ENCODE measurements at places on chromosomes 7 and 10. TPM values are rescaled to one million over a fixed set of nuclear protein-coding genes. Genes with fewer than 3 reads are reported as not detected.

DNA sequence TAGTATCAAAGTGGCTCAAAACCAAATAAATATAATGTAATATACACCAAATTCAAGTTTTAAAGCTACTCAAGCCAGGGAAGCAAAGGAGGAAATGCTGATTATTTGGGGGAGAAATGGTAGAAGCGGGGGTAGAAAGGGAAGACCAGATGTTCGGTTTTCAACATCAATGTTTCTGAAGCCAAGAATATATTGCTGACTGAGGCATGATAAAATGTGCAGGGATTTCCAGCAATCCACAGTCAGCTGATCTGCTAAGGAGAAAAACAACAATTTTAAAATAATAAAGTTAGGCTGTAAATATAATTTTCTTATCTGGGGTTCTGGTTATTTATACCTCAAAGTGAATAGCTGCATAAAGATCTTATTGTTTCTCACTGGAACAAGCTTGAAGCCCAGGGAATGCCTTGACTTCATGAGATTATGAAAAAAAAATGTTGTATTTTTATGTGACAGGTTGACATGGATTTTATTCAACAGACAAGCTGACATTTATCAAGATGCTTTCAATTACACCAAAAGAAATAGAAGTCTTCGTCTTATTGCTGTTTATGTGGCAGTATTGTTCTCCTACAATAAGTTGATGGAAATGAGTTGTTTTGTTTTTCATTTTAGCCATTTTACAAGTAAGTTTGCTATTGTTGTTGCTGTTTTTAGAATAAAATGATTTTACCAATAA lies 28.6 kb upstream of the BMPER start:
- H3K36me3 ChIP-seq = no peaks in the 10 kb centered on the region
- no peaks in the 10 kb centered on the region for H3K27me3 ChIP-seq
- H3K27ac ChIP-seq = no peak overlapping the region
- no peaks in the 10 kb centered on the region for H3K4me1 ChIP-seq
- DNase-seq = no peak

DNA sequence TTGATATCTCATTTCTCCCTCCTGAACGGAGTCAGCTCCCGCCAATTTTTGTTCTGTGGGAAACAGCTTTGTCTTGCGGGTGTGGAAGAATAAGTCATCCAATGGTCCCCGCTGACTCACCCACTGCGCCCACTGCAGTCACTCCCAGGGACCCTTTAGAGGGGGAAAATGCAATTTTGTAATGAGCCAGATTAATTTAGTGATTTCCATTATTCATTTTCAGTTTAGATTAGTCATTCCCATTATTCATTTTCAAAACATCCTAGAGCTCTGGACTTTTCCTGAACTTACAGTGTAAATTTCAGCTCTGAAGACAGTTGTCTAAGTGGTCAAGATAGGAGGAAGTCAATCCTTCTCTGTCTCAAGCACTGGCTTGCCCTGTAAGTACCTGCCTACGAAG lies 154.9 kb upstream of the TMEM72 start:
- H3K4me3 ChIP-seq = no peak overlapping the region
- no peak overlapping the region for H3K27ac ChIP-seq
- no peaks in the 10 kb centered on the region for H3K27me3 ChIP-seq
- no peak for DNase-seq

- peak overlapping the region; percentile 34 for H3K4me3 ChIP-seq
- peaks cover 3% of the 10 kb centered on the region for H3K27me3 ChIP-seq
- H3K4me1 ChIP-seq = peaks cover 31% of the 10 kb centered on the region
Observed at GRCh38 chr10:5628451-5629302, 37.7 kb downstream of the ASB13 start.

Gene SEMA3D
- not detected for total RNA-seq

- H3K27ac ChIP-seq = no peak overlapping the region
- no peak for DNase-seq
- H3K4me1 ChIP-seq = no peaks in the 10 kb centered on the region
- H3K27me3 ChIP-seq = no peaks in the 10 kb centered on the region
- H3K4me3 ChIP-seq = no peak overlapping the region
- peaks cover 22% of the 10 kb centered on the region for H3K36me3 ChIP-seq
Observed at GRCh38 chr10:129655007-129655678, 188.1 kb downstream of the MGMT start.

DNA sequence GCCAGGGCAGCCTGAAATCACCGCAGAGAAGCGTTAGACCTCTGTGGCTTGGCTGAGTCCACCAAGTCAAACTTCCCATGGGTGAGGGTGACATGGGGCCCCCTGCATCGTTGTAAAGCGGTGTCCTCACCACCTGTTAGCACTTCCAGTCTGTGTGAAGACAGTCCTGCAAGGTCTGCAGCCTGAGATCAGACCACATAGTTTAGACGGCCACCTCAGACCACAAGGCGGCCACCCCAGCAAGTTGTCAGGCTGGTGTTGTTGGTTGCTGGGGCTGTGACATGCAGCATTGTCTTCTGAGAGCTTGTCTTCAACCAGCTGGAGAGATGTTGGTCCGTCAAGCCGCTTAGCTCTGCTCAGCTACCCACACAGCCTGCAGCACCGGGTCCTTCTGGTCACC lies 44.1 kb upstream of the TARP start:
- no peaks in the 10 kb centered on the region for H3K36me3 ChIP-seq
- H3K27ac ChIP-seq = no peak overlapping the region
- peaks cover 25% of the 10 kb centered on the region for H3K4me1 ChIP-seq
- peak overlapping the region; percentile 38 for H3K4me3 ChIP-seq
- no peak for DNase-seq

- DNase-seq = peak; percentile 22
- H3K36me3 ChIP-seq = no peaks in the 10 kb centered on the region
- H3K4me1 ChIP-seq = peaks cover 39% of the 10 kb centered on the region
- H3K27ac ChIP-seq = no peak overlapping the region
- no peak overlapping the region for H3K4me3 ChIP-seq
Observed at GRCh38 chr7:89607792-89608191, 546.5 kb upstream of the STEAP1 start.

- H3K4me3 ChIP-seq = peak overlapping the region; percentile 76
- no peaks in the 10 kb centered on the region for H3K27me3 ChIP-seq
- H3K36me3 ChIP-seq = peaks cover 3% of the 10 kb centered on the region
- H3K4me1 ChIP-seq = peaks cover 53% of the 10 kb centered on the region
- H3K27ac ChIP-seq = peak overlapping the region; percentile 50
Observed at GRCh38 chr10:73872190-73872710, 2.1 kb downstream of the CAMK2G start.

Gene PAX4
- not detected for total RNA-seq

GRCh38 chr10:43048301-43049051 lies 28.4 kb upstream of the RET start:
- H3K27ac ChIP-seq = no peak overlapping the region
- peaks cover 10% of the 10 kb centered on the region for H3K27me3 ChIP-seq
- H3K4me1 ChIP-seq = peaks cover 4% of the 10 kb centered on the region
- no peaks in the 10 kb centered on the region for H3K36me3 ChIP-seq
- DNase-seq = peak; percentile 5

GRCh38 chr10:22444219-22444788 lies 99.0 kb downstream of the SPAG6 start:
- no peaks in the 10 kb centered on the region for H3K36me3 ChIP-seq
- no peak overlapping the region for H3K27ac ChIP-seq
- peaks cover 9% of the 10 kb centered on the region for H3K4me1 ChIP-seq
- H3K27me3 ChIP-seq = peaks cover 9% of the 10 kb centered on the region
- DNase-seq = no peak

DNA sequence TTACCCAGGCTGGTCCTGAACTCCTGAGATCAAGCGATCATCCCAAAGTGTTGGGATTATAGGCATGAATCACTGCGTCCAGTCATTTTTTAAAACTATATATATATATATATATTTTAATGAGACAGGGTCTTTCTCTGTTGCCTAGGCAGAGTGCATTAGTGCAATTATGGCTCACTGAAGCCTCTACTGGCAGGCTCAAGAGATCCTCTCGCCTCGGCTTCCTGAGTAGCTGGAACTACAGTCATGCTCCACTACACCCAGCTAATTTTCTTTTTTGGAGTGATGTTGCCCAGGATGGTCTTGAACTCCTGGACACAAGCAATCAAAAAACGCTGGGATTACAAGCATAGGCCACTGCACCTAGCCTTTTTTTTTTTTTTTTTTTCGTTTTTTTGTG lies 55.3 kb upstream of the KAT6B start:
- H3K4me3 ChIP-seq = no peak overlapping the region
- DNase-seq = no peak

Gene MBL2
- total RNA-seq = not detected

GRCh38 chr7:36677769-36678437 lies 46.4 kb downstream of the AOAH start:
- no peaks in the 10 kb centered on the region for H3K27me3 ChIP-seq
- H3K36me3 ChIP-seq = no peaks in the 10 kb centered on the region
- peak overlapping the region; percentile 74 for H3K27ac ChIP-seq
- peak; percentile 85 for DNase-seq

GRCh38 chr10:123848564-123849457 lies 42.8 kb downstream of the CPXM2 start:
- DNase-seq = no peak
- no peaks in the 10 kb centered on the region for H3K36me3 ChIP-seq
- H3K27ac ChIP-seq = no peak overlapping the region
- no peaks in the 10 kb centered on the region for H3K27me3 ChIP-seq
- H3K4me3 ChIP-seq = no peak overlapping the region

GRCh38 chr10:33229949-33230267 lies 104.6 kb downstream of the NRP1 start:
- no peaks in the 10 kb centered on the region for H3K4me1 ChIP-seq
- DNase-seq = no peak
- no peaks in the 10 kb centered on the region for H3K36me3 ChIP-seq
- peaks cover 4% of the 10 kb centered on the region for H3K27me3 ChIP-seq
- no peak overlapping the region for H3K4me3 ChIP-seq

Gene CLRN3
- total RNA-seq = not detected

- no peaks in the 10 kb centered on the region for H3K27me3 ChIP-seq
- no peaks in the 10 kb centered on the region for H3K36me3 ChIP-seq
- no peak for DNase-seq
- no peak overlapping the region for H3K4me3 ChIP-seq
- H3K4me1 ChIP-seq = no peaks in the 10 kb centered on the region
Observed at GRCh38 chr7:20354610-20355528, 24.2 kb downstream of the ITGB8 start.

Data from activated CD4-positive, alpha-beta memory T cell treated with anti-CD3 and anti-CD28 coated beads for 36 hours (primary cell).